G401 (cell line): ENCODE measurements at places on chromosomes 16 and 17. TPM values are rescaled to one million over a fixed set of nuclear protein-coding genes. Genes with fewer than 3 reads are reported as not detected.

DYNC1LI2 gene
- total RNA-seq: 41.6 and 63.4 TPM in 2 replicates

CNTD1 gene
- 0.18 TPM in 1 of 2 replicates, not detected in the other for total RNA-seq

ESRP2 gene
- total RNA-seq: 0.10 TPM in 1 of 2 replicates, not detected in the other

SCNN1G gene
- not detected in 2 replicates for total RNA-seq

FOXK2 gene
- total RNA-seq: 52.8 and 57.7 TPM in 2 replicates

CIBAR2 gene
- total RNA-seq: 0.37 and 0.51 TPM in 2 replicates

CASKIN1 gene
- 0.80 and 4.2 TPM in 2 replicates for total RNA-seq

GUCY2D gene
- total RNA-seq: 0.06 TPM in 1 of 2 replicates, not detected in the other

IFT20 gene
- total RNA-seq: 21.5 and 29.1 TPM in 2 replicates

GRCh38 chr17:53629188-53629587 lies 193.5 kb upstream of the KIF2B start:
- no peak for DNase-seq

DNA sequence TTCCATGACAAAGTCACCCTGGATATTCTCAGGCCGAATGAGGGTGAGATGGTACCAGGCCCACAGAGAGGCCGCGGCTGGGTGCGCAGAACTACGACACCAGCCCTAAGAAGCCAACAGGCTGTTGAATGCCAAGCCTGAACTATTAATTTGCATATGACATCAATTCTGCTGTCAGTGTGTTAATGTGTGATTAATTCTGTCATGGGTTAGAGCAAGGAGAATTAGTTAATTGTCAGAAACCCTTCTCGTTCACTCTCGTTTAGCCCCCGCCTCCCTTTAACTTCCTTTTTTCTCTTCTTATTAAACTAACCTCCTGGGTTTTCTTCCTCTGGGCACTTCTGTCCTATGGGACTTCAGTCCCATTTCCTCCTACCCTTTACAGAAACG lies 123.4 kb downstream of the ZFHX3 start:
- DNase-seq: no peak

DNA sequence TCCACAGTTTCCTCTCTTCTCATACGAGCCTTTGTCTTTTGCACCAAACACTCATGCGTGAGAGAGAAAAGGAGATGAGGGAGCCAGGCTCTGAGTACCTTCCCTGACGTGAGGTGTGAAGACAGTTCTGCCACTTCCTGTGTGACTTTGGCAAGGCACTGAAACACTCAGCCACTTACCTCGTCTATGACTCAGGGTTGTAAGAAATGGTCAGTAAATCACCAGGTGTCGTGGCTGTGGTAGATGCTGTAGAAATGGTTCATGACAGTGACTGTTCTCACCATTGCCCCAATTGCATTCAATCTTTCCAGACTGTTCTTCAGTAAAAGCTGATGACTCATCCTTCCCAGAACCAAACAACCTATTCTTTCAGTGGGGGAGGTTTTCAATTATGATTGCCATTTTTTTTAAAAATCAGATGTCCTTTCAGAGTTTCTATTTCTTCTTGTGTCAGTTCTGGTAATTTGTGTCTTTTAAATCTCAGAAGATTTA lies 49.2 kb upstream of the CBFA2T3 start:
- DNase-seq: no peak

DNA sequence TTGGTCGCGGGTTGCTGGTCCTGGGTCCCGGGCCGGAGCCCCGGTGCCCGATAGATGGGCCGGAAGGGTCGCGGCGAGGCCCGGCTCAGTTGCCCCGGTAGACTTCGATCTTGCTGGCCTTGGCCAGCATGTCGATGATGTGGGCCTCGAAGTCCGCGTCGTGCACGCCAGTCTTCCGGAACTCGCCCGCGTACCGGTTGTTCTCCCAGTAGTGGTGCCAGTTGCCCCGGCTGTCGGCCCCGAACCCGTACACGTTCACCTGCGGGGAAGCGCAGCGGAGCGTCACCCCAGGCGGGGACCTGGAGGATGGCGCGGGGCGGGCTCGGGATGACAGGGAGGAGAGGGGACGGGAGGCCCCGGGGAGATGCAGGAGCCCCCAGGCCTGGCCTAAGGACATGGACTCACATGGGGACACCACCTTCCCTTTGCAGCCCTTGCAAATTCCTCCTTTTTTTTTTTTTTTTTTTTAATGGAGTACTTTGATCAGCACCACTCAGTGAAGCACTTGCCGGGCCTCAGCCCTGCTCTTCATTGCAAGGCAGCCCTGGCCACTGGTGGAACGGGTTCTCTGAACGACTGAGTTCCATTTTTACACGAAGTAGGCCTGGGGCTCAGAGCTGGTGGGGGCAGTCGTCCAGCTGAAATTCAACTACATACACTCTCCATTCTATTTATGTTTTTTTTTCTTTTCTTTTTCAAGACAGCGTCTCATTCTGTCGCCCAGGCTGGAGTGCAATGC lies 35.1 kb downstream of the DDX19A start:
- DNase-seq: no peak

- no peak for DNase-seq
These were observed 4.2 kb upstream of the ARL2BP start for GRCh38 chr16:57240851-57241250.

GRCh38 chr17:78022425-78022824 lies 63.9 kb downstream of the TNRC6C start:
- no peak for DNase-seq

DNA sequence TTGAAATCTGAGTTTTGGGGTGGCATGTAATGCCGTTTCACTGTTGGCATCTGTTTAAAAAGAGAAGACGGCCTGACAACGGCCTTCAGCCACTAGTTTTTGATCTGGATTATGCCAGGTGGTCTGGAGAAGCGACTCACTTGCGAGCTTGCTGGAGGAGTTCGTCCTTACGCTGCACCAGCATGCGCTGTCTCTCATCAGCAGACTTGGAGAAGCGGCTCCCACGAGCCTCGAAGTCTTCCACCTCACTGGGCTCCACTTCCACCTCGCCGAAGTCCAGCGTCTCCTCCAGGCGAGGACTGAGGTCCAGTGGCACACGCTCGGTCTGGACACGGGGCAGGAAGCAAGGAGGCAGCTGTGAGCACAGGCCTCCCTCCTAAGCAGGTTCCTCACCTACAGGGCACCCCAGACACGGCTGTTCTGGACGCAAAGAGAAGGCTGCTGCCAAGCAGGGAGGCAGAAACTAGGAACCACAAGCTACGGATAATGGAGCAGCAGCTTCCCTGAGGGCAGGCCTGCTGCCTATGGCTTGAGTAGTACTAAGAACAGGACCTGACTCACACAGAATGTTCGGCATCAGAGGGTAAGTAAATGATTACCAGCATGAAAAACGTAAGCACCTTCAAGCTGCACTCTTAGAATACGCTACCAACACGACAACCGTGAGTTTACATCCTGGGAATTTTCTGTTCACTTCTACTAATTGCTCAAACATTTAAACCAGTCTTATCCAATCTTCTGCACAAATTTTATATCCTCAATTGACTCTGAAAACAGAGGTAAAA lies 61.4 kb downstream of the AMFR start:
- DNase-seq: no peak

DNA sequence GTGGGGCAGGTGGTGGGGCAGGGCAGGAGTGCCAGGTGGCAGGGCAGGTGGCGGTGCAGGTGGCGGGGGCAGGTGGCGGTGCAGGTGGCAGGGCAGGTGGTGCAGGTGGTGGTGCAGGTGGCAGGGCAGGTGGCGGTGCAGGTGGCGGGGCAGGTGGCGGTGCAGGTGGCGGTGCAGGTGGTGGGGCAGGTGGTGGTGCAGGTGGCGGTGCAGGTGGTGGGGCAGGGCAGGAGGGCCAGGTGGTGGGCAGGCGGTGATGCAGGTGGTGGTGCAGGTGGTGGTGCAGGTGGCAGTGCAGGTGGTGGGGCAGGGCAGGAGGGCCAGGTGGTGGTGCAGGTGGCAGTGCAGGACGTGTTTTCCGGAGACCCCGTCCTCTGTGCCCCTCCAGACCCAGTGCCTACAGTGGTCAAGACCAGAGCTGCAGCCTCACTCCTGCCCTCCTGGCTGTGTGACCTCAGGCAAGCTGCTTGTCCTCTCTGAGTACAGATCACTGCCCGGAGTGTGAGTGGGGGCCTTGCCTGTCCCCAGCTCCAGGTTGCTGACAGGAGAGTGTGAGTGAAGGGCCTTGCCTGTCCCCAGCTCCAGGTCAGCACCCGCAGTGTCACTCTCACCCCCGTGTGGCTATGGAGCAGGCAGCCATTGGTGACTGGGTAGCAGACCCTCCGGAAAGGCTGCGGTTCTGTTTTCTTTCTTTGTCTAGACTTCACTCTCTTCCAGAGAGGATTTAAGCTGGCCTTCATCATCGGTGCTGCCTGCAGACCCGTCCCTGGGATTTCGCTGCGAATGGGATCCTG lies 16.1 kb upstream of the NPTX1 start:
- DNase-seq: no peak

DNA sequence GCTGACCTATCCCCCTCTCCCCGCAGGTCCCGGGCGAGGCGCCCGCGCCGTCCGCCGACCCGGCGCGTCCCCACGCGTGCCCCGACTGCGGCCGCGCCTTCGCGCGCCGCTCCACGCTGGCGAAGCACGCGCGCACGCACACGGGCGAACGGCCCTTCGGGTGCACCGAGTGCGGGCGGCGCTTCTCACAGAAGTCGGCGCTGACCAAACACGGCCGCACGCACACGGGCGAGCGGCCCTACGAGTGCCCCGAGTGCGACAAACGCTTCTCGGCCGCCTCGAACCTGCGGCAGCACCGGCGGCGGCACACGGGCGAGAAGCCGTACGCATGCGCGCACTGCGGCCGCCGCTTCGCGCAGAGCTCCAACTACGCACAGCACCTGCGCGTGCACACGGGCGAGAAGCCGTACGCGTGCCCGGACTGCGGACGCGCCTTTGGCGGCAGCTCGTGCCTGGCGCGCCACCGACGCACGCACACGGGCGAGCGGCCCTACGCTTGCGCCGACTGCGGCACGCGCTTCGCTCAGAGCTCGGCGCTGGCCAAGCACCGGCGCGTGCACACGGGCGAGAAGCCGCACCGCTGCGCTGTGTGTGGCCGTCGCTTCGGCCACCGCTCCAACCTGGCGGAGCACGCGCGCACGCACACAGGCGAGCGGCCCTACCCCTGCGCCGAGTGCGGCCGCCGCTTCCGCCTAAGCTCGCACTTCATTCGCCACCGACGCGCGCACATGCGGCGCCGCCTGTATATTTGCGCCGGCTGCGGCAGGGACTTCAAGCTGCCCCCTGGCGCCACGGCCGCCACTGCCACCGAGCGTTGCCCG lies 10.3 kb downstream of the ZNF771 start:
- peak; percentile 87 for DNase-seq

DNA sequence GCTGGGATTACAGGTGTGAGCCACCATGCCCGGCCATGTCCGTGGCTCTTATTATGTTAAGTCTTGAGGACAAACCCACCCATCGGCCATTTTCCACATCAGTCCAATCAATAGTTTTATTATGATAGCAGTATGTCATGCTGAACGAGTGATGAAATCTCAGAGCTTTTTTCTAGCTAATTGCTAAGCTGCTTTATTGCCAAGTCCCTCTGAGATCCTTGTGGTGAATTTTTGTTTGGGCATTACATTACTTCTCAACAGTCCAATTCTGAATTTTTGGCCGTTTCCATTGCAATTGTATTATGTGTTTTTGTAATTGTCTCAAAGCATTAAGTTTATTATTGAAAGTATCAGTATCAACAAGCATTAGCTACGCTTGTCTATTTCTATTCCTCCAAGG lies 10.9 kb downstream of the RNF112 start:
- DNase-seq: no peak

GRCh38 chr16:77459534-77460254 lies 24.9 kb upstream of the ADAMTS18 start:
- DNase-seq: no peak

GRCh38 chr17:74430706-74431567 lies 951 bp upstream of the GPRC5C start:
- peak; percentile 44 for DNase-seq

DNA sequence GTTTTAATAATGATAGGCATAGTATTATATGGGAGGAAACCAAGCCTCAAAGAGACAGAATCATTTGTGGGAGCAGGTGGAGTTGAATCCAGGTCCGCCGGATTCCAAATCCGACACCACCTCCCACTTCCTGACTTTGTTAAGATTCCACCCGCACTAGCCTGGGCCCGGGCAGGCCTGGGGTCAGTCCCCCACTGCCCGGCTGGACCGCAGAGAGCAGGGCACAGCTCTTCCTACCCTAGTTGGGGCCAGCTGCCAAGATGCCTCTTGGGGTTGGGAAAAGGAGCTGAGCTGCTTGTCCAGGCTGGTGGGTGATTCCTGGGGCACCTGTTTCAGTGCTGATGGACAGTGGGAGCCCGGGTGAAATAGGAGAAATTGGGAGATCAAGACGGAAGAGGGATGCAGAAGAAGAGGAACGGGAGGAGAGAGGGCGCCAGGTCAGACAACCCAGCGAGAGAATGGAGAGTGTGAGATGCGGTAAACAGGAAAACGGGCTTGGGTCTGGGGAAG lies 53.9 kb downstream of the OR1D5 start:
- DNase-seq: no peak

GRCh38 chr17:3892095-3892998 lies 506 bp downstream of the CAMKK1 start:
- DNase-seq: peak; percentile 87

- DNase-seq: peak; percentile 98
These were observed 20.2 kb downstream of the NGFR start for GRCh38 chr17:49515196-49515770.

GRCh38 chr17:4093456-4093855 lies 49.4 kb downstream of the ZZEF1 start:
- DNase-seq: no peak

DNA sequence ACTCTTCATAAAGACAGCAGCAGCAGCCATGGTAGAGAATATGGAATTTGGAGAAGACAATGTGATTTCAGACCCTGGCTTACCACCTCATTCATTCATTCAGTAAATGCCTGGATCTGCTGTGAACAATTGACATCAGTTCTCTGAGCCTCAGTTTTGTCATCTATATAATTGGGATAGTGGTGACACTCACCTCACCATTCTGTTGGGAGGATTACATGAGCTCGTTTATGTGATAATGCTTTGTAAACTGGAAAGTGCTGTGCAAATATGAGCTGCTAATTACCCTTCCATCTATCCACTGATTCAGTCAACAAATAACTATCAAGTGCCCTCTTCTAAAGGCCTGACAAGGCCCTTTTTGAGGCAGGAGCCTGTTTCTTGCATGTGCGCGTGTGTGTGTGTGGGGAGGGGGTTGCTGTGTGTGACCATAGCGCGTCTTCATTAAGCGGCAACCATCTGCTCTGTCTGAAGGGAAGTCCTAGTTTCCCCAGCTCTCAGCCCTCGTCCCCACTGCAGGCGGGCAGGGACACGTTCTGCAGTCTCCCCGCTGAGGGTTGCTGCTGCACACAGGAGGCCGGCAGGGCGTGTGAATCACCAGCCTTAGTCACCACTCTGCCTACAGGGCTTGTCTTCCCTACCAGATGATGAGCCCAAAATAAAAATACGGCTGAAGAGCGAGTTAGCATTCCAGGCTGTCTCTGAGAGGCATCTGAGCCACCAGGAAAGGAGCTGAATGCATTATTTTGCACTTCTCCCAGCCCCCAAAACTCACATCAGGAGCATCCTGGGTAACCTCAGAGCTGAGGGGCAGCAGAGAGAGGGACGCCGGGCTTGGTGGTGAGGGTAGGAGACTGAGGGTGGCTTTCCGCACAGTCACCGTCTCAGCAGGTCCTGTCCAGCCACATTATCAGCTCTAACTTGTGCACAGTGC lies 19.9 kb downstream of the ARL4D start:
- DNase-seq: peak; percentile 68
